ENCODE measurements at places on chromosomes 5 and 9.
A peak's percentile ranks its signal among the peaks of the same experiment; 100 is the strongest.

- peak; percentile 76 for DNase-seq
Observed at GRCh38 chr9:105901514-105902109, 207.3 kb downstream of the TMEM38B start.

GRCh38 chr5:113252066-113252465, 182.7 kb downstream of the TSSK1B start:
- no peak for DNase-seq

- DNase-seq, result no peak
Observed at GRCh38 chr9:91346644-91347043, 15.1 kb downstream of the AUH start.

GRCh38 chr5:170338291-170338690, 40.7 kb upstream of the LCP2 start:
- no peak for DNase-seq

DNA sequence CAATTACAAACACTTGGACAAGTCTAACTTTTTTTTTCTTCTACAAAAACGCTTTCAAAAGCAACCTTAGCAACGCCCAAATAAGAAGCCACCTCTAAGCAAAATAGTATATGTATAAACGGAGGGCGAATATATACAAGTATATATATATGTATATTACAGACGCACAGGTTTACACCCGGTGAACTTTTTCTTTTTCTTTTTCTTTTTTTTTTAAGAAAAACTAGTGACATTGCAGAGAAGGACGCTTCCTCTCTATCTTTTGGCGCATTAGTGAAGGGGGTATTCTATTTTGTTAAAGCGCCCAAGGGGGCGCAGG, 200 bp downstream of the NPR3 start:
- no peak for DNase-seq

- DNase-seq, result no peak
Observed at GRCh38 chr5:38576442-38576841, 20.0 kb upstream of the LIFR start.

DNA sequence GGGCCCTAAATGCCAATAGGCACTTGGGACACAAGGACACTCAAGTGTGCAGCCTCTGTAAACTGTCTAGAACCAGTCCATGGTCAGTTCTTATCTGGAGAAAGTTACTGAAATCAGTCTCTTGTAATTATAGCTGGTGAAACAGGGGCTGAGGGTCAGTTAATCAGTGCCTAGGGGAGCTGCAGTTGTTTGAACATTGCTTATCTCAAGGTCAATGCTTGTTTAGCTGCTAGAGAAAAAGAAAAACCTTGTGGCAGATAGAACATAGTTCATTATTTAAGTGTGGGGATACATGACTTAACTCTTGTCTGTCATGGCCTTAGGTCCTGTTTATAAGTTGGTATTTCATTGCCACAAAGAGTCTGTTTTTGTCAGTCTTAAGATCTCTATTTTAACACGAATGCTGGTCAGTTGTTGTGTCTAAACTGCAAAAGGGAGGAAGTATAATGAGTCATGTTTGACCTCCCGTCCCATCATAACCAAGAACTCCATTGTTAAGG, 108.0 kb downstream of the STARD4 start:
- no peak for DNase-seq
